Naive thymus-derived CD8-positive, alpha-beta T cell (primary cell): ENCODE measurements at places on chromosomes 7 and 10.
A peak's percentile ranks its signal among the peaks of the same experiment; 100 is the strongest.

DNA sequence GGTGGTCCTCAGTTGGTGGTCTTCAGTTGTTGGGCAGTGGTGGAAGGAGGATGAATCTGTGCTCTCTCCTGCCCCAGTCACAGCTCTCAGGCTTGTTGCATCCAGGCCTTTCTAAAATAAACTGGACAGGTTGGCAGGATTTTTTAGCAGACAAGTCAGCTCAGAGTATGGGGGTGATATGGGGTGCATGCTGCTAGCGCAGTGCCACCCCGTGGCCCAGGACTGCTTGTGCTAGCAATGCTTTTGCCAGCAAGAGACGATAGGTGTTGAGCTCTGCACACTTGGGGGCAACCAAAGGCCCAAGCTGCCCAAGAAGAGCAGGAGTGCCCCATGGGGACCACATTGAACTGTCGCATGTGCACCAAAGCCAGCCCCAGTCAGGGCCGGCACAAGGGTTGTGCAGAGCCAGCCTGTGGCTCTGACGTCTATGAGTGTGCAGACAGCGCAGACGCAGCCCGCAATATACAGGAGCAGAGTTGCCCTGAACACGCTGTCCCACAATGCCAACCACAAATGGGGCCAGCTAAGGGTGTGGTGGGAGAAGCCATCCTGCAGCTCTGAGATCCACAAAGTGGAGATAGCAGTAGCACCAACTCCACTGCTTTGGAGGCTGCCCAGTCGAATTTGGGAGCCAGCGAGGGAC lies 49.8 kb upstream of the PDSS1 start:
- no peak for DNase-seq

DNA sequence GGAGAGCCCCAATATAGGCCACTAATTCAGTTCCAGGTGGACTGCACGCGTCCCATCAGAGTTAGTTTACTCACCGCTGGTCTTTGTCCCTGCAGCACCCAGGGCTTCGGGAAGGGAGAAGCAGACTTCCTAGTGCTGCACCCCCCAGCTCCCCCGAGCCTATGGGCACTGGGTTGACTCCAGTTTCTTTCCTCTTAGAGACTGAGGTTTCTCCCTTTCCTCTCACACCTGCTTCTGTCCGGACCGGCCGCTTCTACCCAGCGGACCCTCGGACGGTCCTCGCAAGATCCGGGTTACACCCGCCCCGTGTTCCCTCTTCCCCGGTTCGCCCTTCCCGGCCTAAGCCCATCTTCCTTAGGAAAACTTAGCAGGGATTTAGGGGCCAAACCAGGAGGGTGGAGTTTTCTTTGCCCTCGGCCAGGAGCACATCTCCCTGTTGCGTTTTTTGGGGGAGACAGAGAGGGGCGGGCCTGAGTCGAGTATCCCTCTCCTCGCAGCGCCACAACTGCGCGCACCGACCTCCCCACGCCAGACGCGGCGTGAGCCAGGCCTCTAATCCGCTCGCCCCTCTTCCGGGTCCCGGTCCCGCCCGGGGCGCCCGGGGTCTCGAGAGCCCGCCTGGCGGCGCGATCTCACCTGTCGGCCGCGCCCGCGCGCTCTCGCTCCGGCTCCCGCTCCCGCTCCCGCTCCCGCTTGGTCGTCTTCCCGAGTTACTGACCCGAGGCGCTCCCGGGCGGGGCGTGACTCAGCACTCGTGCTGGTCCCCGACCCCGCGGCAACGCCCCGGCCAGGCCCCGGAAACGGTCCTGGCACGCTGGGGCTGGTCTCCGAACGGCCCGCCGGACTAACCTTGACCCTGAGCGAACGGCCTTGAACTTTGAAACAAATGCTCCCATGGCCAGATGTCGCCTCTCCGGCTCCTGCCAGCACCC lies at the start of gene AIFM2:
AIFM2 (minus strand) TSS at position 728 of the 932 bp plus-strand sequence. CDS start 8,741 bp downstream, outside the sequence.
- peak; percentile 25 for DNase-seq

DNA sequence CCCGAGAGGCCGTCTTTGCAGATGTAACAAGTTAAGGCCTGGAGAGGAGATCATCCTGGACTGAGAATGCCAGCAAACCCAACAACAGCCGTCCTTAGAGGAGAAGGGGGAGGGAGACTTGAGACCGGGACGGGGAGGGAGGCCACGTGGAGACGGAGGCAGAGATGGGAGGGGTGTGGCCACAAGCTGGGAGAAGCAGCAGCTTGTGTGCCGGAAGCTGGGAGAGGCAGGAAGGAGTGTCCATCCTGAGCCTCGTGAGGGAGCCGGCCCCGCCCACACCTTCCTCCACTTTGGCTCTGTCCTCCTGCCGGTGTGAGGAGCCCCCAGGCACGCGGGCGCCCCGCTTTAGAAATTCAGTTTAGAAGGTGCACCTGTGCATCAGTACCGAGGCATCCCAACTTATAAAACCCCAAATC lies 95.7 kb downstream of the DNAJB6 start:
- DNase-seq = no peak

DNA sequence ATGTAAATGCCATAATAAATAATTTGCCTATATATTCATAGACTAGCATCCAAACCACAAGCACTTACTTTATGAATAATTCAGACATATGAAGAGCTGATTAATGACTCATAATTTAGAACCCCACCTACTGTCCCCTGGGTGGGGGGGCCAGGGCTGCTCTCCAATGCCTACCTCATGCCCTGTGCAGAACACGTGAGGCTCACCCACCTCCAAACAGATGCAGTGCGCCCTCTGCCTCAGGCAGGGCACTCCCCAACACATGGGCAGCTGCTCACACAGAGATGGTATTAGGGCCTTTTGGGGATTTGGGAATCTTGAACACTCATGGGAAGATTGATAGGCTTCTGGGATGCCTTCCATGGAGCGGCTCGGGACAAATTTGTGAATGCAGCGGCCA lies 75.1 kb upstream of the INSIG1 start:
- no peak for DNase-seq

DNA sequence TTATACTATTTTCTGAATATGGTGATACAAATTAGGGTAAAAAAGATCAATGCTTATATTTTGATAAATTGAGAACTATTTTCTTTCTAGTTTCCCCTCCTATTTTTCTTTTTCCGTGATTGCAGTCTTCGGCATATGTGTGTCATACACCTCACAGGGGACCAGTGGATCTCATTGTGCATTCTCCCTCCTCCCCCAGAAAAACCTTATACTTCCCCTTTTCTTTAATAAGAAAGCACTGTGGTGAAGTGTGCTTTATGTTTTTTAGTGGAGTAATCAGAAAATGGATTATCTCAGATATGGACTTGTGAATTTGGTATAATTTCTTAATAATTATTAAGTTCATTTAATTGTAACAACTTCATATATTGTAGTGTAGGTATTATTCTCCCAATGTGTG lies 72.8 kb downstream of the BICC1 start:
- DNase-seq = no peak

GRCh38 chr10:17742918-17743317 lies 9.1 kb upstream of the TMEM236 start:
- DNase-seq = peak; percentile 48

GRCh38 chr10:70271996-70272924 lies 11.5 kb downstream of the NPFFR1 start:
- no peak for DNase-seq

- DNase-seq = no peak
These were observed 129.8 kb upstream of the GPR26 start for GRCh38 chr10:123536176-123536845.

DNA sequence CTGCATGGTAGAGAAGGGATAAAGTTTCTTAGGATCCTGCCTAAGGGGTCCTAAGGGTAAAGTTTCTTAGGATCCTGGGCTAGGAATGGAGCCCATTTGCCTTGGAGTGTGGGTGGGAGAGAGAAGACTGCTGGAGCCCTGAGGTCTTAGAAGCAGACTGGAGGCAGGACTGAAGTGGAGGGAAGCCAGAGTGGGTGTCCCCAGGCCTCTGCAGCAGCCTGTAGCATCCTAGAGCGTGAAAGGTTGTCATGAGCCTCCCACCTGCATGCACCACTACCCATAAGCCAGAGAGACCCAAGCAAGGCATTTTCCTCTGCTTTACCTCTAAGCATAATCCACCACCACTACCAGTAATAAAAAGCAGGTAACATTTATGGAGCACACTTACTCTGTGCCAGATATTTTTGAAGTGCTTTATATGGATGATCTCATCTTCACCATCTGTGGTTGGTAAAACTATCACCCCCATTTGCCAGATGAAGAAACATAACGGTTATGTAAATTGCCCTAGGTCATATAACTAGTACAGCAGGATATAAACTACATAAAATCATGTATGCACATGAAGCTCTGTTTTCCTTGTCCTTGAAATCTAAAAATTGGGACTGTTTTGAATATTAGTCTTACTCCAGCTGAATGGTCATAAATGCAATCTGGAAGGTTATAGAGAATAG lies 103.5 kb upstream of the CCDC6 start:
- no peak for DNase-seq
